ENCODE measurements at places on chromosomes 2 and 18.

- DNase-seq = no peak
These were observed 6.4 kb upstream of the RBM44 start for GRCh38 chr2:237791977-237792727.

DNA sequence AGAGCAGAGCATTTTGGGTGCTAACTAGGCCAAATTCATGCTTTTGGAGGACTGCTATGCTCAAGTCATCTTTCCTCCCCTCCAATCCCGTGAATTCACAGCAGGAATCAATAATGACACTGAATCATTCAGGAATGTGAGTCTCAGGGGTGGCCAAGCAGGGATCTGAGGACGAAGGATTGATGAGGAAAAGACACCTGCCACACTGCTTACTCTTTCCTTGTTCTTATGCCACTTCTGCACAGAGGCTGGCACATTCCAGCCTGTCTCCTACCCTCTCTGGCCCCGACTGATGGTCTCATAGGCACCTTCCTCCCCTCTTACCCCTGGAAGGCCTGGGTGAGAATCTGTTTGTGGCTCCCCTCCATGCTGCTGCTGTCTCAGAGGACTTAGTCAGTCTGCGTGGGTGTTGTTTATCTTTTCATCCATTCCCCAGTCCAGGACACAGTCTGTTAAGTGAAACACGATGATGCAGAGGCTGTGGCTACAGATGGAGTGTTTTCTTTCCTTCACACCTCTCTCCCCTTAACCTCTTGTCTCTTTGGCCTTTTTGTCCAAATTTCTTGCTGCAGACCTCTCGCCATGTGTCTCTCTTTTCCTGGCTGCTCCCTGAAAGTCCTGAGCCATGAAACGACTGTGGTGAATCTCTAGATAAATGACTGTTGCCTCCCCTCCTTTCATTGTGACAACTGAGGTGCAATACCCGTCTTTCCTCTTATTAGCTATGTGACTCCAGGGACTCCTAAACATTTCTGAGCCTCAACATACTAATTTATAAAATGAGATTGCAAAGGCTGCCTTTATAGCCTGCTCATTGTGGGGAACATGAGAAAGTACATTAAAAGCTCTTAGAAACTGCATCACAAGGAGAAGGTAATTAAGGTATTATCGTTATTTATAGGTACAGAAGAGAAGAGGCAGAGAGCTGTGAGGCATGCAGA, 86.9 kb downstream of the RDH14 start:
- no peak for DNase-seq

DNA sequence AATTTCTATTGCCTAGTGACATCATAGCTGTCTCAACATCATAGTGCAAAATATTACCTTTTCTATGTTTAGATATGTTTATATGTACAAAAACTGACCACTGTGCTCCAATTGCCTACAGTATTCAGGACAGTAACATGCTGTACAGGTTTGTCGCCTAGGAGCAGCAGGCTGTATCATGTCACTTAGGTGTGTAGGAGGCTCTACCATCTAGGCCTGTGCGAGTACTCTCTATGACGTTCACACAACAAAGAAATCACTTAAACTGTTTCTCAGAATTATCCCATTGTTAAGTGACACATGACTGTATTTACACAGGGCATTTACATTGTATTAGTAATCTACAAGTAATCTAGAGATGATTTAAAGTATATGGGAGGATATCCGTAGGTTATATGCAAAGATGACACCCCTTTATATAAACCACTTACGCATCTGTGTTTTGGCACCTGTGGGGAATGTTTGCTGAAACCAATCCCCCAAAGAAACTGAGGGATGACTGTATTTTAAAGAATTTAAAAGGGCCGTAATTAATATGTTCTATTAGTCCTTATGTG, 24.7 kb downstream of the IL1R2 start:
- no peak for DNase-seq

DNA sequence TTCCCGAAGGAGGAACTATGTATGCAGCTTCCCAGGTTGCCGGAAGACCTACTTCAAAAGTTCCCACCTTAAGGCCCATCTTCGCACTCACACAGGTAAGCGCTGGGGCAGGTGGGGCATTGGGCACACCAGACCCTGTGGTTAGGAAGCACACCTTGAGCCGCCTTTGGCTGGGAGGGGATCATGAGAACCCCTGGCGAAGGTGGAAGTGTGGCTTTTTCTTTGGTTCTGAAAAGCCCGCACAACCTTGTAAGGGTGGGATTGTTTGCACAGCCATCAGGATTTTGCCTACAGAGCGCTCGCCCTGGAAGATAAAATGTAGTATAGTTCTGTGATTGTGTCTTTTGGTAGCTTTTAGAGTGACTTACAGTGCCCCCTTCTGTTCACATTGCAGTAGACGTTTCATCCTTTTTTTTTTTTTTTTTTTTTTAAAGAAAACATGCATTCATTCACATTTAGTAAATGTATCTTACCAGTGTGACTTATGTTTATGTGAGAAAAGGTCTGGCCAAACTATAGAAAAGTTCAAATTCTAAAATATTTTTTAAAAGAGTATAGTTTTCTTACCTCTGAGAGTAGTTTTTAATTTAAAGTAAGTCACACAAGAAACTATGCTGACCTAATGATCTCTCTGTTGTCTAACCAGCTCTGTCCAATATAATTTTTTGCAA, 5.3 kb downstream of the KLF11 start:
- no peak for DNase-seq
